ENCODE measurements at places on chromosomes 4 and X.

GRCh38 chr4:7332216-7333023, 102.3 kb downstream of the PSAPL1 start:
- DNase-seq, result no peak

DNA sequence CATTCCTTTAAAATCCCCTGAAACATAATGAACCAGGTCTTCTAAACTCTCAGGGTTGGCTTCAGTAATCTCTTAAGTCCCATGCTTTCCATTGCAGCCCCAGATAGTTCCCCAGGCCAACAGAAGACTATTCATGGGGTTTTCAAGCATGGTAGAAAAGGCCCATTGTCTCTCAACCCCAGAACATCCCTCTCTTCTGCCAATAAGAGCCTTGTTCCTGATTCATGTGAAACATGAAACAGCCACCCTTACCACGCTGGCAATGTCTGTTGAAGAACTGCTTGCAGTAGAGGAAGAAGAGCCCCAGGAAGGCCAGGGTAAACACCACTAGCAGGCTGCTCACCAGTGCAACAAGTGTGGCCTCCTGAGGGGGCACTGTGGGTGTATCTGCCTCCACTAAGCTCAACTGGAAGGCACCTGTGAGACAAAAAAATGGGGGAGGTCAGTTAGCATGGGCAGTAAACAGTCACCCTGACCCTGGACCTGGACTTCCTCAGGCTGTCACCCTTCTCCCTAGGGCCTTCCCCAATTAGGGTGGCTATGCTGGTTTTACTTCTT, 36.4 kb downstream of the EDA2R start:
- DNase-seq, result no peak

DNA sequence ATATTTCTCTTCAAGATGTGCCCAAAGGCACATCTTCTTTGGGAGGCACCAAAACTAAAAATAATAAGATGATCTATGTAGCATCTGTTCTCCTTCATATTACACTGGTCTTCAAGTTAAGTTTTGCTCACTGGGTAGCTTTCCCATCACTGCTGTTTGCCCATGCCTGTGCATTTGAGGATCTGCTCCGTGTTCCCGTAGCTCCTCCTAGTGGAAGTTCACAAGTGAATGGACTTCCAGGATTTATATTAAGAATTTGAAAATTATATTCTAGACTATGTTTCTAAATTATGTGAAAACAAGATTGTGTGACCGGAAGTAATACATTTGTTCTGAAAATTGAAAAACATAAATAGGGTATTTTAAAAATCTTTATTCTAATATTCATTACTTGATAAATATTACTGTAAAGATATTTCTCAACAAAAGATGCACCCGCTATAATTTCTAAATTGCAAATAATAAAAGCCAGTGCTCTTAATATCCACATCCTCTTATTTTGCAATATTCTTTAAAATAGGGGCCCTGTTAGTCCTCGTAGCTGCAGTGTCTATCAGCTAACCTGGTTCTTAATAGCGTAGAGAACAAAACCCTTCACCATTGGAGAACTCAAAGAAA, 147.7 kb downstream of the RBM46 start:
- DNase-seq, result no peak

DNA sequence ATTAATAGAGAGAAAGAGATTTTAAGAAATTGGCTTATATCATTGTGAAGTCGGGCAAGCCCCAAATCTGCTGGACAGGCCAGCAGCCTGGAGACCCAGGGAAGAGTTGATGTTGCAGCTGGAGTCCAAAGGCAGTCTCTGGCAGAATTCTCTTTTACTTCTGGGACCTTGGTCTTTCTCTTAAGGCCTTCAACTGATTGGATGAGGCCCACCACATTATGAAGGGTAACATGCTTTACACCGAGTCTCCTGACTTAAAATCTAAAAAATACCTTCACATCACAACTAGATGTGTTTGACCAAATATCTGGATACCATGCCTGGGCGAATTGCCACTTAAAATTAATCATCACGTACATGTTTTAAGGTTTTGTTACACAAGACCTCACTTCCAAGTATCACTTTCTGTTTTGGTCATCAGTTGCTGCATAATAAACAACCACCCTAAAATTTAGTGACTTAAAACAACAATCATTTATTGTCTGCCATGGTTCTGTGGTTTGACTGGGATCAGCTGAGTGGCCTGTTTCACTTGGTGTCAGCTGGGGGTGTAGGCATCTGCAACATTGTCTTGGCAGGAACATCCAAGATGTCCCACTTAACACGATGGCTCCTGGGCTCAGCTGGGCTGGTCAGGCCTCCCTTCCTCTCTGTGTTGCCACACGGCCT, 3.4 kb downstream of the CD38 start:
- no peak for DNase-seq

GRCh38 chrX:13994104-13994503, 35.6 kb downstream of the GEMIN8 start:
- no peak for DNase-seq
